ENCODE measurements at places on chromosomes 1 and 21. TPM values are rescaled to one million over a fixed set of nuclear protein-coding genes. Genes with fewer than 3 reads are reported as not detected.

Gene CFHR5
- total RNA-seq = not detected

Gene CELSR2
- 4.3 TPM for total RNA-seq

Gene TTC24
- total RNA-seq = 4.5 TPM

Gene HSD17B7
- 35.2 TPM for total RNA-seq

Gene WNT9A
- total RNA-seq = 0.05 TPM

DNA sequence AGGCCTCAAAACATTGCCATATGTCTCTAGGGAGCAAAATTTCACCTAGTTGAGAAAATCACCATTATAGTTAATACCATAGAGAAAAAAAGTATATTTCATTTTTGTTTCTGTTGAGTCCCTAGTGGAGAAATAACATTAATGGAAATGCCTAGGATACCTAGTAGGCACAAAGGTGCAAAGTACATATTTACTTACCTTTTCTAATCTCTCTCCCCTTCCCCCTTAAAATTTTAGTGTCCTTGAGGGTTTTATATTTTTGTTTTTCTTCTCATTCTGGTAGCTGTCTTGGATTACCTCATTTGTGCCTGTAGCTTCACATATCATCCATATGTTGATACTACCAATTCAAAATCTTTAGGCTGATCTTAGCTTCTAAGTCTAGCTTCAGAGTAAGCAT lies 127.0 kb downstream of the MAGI3 start:
- no peak for DNase-seq

DNA sequence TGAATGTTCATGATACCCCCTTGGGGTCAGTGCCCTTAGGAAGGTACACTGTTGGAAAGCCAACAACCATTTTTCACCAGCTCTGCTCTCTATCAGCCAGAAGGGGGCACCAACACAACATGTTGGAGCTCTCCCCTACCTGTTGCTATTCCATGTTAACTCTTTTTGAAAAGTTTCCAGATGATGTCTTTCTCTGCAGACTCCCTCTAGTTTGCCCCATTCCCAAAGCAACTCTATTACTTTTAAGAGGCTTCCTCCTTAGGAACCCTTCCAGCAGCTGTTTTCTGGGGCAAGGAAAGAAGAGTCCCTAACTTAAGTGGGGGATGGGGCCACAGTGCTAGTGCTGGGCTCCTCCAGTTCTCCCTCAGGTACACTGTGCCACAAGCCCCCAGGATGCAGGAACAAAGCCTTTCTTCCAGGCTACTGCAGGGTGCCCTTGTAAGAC lies 22.9 kb upstream of the NDC1 start:
- peak; percentile 20 for DNase-seq

GRCh38 chr1:10733474-10734366 lies 62.7 kb downstream of the CASZ1 start:
- no peak for DNase-seq

- DNase-seq = no peak
Observed at GRCh38 chr1:79290927-79291474, 284.5 kb upstream of the ADGRL4 start.

DNA sequence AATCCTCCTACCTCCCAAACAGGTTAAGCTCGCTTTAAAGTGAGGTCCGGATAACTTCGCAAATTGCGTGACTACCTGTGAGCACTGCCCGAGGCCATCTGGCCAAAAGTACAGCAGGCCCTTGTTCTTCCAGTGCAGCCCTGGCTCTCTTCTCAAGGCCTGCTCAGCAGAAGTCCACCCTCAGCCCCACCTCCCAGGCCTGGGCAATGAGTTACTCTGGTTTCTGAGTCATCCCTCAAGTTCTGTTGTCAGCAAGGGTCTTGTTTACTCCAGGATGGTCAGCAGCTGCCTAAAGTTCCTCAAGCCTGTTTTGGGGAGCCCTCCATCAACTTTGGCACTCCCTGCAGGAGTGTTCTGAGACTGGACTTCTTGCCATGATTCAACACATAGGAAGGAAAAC lies 101.7 kb downstream of the BCAR3 start:
- DNase-seq = no peak

GRCh38 chr1:33866281-33866680 lies 2.4 kb downstream of the HMGB4 start:
- DNase-seq = no peak

DNA sequence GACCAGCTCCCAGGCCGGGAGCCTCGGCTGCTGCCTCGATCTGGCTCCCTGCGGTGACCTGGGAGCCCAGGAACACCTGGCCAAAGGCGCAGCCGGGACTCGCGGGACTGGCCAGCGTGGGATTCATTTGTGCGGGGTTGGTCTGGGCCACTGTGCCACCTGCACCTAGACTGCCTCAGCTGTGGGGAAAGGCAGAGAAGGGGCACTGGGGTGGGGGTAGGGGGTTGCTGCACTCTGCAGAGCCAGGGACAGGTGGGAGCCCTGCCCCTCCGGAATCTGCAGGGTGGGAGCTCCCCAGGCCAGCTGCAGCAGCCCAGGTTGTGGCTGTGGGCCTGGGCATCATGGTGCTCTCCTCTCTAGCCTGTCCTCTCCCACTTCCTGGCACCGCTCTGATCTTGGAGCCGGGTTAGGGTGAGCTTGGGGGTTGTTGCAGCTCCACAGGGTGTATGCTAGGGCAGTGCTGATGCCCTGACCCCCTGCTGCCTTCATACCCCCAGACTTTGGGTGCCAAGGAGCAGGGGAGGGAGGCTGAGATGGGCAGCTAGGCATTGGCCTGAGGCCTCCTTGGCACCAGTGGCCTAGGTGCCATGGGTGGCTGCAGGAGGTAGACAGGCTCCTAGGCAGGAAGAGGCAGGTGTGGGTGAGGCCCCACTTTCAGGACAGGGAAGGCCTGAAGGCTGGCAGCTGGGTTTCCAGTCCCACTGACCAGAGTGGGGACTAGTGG lies 57.5 kb upstream of the ETV3 start:
- no peak for DNase-seq

DNA sequence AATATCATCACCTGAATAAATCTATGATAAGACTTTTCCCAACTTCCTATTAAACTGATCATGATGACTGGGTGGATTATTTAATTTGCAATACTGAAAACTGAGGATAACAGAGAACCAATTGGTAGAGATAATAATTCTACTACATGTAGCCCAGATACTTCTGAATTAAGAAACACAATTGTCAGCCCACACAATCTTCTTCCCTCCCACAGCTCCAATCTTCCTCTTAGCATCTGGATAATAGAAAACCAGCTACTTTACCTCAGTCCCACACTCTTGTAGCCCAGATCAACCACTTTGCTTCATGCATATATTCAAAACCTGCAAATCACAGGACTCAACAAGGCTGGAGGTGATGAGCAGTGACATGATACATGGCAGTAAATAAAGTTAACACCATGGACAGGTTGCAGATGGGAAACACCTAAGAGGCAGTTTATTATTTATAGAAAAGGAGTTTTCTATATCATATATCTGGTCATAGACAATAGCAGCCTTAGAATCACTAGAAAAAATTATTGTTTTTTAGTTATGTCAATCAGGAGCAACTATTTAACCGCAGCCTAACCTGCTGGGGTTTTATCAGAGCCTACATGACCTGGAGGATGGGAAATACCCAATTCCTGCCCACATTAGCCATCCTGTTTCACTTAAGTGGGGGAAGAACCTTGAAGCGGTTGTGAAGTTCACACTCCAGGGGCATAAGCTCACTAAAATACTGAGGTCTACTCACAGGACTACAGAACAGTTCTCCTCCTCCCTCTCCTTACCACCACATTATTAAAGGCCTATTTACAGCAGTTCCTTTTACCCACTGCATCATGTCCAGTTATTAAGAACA lies 16.7 kb downstream of the FRRS1 start:
- no peak for DNase-seq

GRCh38 chr1:20458717-20459116 lies 27.3 kb downstream of the CAMK2N1 start:
- no peak for DNase-seq

DNA sequence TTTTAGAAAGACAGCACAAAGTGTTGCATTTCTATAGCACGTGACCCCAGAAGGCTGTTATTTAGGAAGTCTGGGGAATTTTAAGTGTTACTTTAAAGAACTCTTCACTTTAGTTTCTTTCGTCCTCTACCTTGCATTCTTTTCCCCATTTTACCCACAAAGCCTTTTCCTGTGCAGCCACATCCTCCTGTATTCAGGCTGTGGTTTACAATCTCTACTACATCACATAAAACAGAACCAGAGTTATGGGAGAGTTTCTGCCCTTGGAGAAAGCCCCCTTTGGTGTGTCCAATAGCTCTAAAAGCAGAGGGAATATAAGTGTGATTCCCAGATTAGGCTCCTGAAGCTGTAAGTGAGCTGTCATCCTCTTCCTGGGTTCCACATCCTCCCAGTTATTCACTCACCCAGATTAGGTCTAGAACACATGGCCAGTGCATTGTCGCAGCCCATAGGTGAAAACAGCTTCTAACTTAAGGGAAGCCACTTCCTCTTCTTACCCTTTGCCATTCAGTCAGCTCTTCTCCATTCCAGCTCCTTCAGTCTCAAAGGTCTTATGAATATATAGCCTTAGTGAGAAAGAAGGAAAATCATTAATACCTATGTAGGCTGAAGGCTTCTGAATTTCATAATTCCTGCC lies 171.1 kb downstream of the PIGK start:
- DNase-seq = no peak

DNA sequence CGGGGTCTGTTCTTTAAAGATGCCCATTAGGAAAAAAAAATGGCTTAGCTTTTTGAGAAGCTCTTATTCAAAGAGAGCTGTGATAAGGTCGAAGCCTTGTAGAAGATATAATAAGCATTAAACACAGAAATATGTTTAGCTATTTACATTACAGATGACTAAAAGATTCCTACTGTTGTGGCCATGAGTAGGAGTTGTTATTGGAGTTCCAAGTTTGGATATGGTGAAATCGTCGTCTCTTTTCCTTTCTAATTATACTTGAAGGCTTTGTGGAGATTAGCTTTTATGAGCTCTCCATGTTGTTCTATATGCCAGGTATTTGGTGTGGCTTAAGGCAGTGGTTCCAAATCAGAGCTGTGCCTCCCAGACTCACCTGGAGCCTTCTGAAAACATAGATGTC lies 79.9 kb upstream of the LAMC2 start:
- DNase-seq = no peak

DNA sequence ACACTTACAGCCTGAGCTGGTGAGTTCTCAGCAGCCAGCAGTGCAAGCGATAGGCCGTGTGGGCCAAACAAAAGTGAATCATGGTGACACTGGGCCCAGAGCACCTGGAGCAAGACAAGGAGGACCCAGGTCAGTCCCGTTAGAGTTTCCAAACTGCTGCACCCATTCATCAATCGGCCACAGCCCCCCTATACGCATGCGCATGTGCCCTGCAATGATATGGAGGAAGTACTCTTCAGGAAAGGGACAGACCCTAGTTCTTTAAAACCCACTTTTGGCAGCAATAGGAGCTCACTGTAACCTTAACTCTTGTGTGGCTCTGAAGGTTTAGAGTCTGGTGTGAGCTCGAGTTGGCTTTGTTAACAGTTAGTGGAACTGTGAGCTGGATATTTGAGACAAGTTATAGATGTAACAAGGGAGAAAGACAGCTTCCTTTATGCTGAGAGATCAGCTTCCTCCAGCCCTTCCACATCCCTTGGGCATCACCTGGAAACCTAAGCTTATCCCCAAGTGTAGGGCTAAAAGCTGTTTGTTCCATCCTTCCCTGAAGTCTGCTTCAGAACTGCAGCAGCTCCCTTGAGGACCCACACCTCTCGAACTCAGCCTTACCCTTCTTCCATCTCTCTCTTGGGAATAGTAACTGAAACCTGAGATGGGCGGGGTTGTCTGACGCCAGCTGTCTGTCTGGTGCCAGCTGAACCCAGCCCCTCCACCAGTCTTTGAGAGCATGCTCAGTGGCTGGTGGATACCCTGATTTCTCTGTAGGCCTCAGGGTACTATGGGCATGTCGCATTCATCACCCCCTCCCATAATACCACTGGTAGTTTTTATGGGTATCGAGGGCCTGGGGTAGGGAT lies 17.7 kb downstream of the NMNAT1 start:
- DNase-seq = no peak

DNA sequence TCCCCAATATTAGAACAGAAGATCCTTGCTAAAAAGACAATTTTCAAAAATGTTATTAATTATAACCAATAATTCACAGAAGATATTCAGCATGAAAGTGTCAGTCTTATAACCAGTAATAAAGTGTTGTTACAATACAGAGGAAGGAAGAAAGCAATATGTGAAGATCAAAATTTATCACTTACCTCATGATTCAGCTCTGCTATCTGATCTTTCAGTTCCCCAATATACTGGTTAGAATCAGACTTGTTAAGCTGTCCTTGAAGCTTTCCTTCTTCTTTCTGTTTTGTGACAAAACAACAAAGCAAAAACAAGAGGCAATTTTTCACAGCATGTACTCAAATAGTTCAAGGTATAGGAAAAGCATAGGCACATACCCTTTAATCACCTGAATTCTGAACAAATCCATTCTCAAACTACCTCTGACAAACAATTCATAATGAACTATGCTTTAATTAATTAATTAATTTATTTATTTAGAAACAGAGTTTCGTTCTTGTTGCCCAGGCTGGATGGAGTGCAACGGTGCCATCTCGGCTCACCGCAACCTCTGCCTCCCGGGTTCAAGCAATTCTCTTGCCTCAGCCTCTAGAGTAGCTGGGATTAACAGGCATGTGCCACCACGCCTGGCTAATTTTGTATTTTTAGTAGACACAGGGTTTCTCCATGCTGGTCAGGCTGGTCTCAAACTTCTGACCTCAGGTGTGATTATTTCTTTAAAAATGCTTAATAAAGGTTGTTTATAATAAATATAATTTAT lies 76.9 kb upstream of the GFI1 start:
- no peak for DNase-seq

DNA sequence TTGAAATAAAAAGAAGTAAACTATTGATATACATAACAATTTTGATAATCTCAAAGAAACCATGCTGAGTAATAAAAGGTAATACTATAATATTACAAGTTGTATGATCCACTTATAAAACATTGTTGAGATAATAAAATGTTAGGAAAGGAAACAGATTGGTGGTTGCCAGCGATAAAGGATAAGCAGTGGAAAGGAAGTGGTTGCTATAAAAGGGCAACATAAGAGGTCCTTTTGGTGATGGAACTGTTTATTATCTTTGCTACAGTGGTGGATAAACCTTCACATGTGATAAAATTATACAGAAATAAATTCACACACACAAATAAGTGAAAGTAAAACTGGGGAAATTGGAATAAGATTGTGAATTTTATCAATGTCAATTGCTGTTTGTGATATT lies 15.1 kb downstream of the OR6F1 start:
- DNase-seq = no peak

DNA sequence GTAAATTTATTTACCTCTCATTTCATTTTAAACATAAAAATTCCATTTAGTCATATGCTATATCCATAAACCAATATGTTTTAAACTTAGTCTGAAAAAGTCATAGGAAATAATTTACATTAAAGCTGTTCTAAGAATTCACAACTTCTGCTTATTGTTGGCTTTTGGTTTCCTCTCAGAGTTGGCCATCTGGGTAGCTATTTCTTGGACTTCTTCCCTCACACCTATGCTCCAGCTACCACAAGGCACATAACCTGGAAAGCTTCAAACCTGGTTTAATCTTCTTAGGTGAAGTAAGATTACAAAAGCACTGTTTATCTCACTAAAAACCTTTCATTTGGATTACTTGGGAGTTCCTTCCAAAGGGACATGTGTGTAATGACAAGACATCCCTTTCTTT lies 29.8 kb downstream of the RBM11 start:
- no peak for DNase-seq

- DNase-seq = no peak
Observed at GRCh38 chr1:75275631-75276030, 141.4 kb downstream of the LHX8 start.

Data from activated T-helper 2 cell treated with anti-CD3 and anti-CD28 coated beads, Interferon-gamma antibody, Interleukin-2, Interleukin-4, amounts not matched to agents 10 μg/mL and 5 μg/mL and 100 μg/mL, durations not matched to agents 14 hours and 24 hours and 36 hours (primary cell).